ENCODE measurements at places on chromosomes 3 and 15. TPM values are rescaled to one million over a fixed set of nuclear protein-coding genes. Genes with fewer than 3 reads are reported as not detected.

Gene THSD4
- total RNA-seq: 0.36 TPM

Gene PLAAT1
- total RNA-seq: 0.33 TPM

Gene SLC2A2
- total RNA-seq: not detected

Gene MYO1E
- 157 TPM for total RNA-seq

Gene GABRG3
- 3.7 TPM for total RNA-seq

Gene FOXB1
- total RNA-seq: not detected

Gene GUCA1C
- not detected for total RNA-seq

Gene CELF6
- total RNA-seq: 0.33 TPM

Gene CPN2
- not detected for total RNA-seq

Gene GP9
- total RNA-seq: not detected

Gene LDHAL6B
- total RNA-seq: not detected

Gene HRH1
- under 0.01 TPM for total RNA-seq

Gene P2RY1
- 5.6 TPM for total RNA-seq

Gene OIP5
- total RNA-seq: 26.0 TPM

Gene CD200R1
- total RNA-seq: 0.36 TPM

Gene ESYT3
- 1.2 TPM for total RNA-seq

Gene MYO5C
- total RNA-seq: 0.73 TPM

Gene CHRNA7
- 2.1 TPM for total RNA-seq

Gene GABRB3
- 1.0 TPM for total RNA-seq

Gene CCR3
- total RNA-seq: not detected

Gene SEMA6D
- total RNA-seq: 31.0 TPM
